ENCODE measurements at places on chromosomes 1 and 21.

- no peak for DNase-seq
Measured at GRCh38 chr1:3863231-3863935, 6.1 kb downstream of the DFFB start.

DNA sequence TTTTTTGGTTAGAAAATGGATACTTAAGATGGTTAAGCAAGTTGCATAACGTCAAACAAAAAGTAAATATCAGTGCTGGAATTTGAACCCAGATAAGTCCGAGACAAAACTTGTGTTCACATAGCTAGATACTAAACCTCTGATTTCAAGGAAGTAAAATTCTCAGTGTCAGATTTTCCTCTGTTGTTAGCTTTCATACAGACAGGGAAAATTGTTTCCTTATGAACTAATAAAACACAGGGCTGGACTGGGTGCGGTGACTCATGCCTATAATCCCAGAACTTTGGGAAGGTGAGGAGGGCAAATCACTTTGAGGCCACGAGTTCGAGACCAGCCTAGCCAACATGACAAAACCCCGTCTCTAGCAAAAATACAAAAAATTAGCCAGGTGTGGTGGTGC, 51.3 kb downstream of the PCNX2 start:
- DNase-seq = no peak

- DNase-seq = no peak
Measured at GRCh38 chr21:24716281-24716918, 890.9 kb downstream of the MRPL39 start.

DNA sequence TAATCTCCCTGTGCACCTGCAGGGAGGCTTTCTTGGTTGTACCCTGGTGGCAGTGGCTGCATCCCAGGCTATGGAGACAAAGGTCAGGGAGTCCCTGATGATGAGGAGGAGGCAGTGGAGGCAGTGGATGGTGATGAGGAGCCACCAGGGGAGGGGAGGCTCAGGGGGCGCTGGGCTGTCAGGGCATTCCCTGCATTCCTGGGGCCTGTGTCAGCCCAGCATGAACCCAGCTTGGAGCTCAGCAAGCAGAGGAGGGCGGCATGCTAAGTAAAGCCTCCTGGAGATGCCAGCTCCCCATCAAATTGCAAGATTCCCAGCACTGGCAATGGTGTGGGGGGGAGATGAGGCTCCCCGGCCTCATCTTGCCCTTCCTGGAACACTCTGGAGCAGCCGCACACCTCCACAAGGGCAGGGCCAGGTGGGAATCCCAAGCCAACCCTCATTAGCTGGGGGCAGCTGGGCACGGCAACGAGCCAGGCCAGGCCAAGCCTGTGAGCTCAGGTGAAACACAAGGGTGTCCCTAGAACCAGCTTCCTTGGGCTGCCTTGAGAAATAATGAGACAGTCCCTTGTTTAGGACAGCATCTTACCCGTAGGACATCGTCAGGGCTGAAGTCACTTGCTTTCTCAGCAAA, 469.5 kb downstream of the MATN1 start:
- no peak for DNase-seq

GRCh38 chr21:37603129-37603528, 236.6 kb downstream of the DYRK1A start:
- DNase-seq = no peak

GRCh38 chr1:214934045-214934444, 148.5 kb upstream of the KCNK2 start:
- DNase-seq = no peak

GRCh38 chr21:37412603-37413360, 46.2 kb downstream of the DYRK1A start:
- no peak for DNase-seq

GRCh38 chr1:6409053-6409452, 10.7 kb downstream of the HES2 start:
- DNase-seq = no peak

GRCh38 chr1:200794506-200795065, 55.9 kb downstream of the CAMSAP2 start:
- no peak for DNase-seq

- no peak for DNase-seq
Measured at GRCh38 chr1:15680131-15680530, 4.0 kb upstream of the PLEKHM2 start.

- DNase-seq = no peak
Measured at GRCh38 chr1:61107638-61108037, 25.3 kb downstream of the NFIA start.

DNA sequence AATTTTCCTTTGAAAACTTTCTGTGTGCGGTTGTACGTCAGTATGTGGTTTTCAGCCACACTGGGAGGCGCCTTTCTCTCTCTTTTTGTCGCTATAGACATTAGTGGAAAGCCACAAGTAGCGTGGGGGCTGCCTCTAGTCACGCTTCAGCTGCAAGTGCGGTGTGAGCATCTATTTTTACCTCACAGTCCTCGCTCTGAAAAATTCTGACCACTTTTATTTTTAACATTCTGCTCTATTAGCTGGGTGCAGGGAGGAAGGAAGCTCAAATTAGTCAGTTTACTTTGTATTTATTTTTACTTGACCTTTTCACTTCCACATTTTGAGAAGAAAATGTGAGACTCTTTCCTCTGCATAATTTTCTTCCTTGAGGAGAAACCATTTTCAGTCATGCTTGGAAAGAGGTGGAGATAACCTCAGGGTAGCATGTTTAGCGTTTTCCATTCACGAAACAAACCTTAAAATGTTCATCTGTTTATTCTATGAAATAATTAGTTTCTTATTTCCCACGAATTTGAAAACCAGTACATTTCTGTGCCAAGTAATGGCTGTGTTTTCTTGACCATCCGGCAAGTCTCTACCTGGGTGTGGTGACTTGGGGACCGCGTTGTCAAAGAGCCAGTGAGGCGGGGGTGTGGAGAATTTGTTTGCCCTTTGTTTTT, 35.6 kb downstream of the ADARB1 start:
- no peak for DNase-seq

DNA sequence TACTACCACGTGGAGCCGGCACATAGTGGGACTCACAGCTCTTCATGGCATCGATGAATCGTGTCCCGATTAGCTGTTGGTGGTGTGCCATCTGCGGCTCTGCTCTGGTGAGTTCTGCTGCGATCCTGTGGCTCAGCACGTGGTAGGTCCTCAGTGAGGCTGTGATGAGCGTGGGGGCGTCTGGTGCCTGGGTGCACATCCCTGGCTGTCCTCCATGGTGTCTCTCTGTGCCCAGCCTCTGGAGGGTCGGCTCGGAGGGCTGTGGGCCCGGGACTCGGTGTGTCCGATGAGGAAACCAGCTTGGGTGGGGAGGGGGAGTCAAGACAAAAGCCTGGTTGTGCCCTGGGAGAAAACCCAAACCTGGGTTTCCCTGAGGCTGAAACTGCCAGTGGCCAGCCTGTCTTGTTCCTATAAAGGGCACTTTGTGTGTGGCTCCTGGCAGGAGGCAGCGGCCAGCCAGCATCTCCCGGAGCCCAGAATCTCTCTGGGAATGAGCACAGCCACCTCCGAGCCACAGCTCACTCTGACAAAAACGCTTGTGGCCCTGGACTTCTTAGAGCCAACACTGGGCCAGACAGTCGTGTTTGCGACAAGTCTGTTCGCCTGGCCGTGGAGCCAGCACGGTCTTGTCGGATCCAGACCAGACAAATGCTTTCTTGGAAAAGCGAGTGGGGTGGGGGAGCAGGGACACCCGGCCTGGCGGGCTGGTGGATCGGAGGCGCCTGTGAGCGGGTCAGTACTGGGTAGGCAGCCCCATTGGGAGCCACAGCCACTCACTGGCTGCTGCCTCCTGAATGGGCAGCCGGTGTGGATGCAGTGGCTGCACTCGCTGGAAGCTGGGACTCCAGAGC, 31.8 kb downstream of the SPSB1 start:
- DNase-seq = no peak

GRCh38 chr1:21932127-21932526, 5.0 kb downstream of the HSPG2 start:
- DNase-seq = no peak

- DNase-seq = no peak
Measured at GRCh38 chr1:177306981-177307380, 136.2 kb downstream of the BRINP2 start.

DNA sequence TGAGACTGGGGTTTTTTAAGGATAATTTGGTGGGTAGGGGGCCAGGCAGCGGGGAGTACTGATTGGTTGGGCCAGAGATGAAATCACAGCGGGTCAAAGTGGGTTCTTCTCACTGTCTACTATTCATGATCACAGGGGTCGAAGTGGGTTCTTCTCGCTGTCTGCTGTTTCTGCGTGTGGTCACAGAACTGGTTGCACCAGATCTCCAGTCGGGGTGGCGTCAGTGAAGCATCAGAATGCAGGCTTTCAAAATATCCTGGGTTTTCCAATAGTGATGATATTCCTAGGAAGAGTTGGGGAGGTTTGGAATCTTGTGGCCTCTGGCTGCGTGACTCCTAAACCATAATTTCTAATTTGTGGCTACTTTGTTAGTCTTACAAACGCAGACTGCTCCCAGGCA, 45.1 kb downstream of the TRPM2 start:
- DNase-seq = no peak

DNA sequence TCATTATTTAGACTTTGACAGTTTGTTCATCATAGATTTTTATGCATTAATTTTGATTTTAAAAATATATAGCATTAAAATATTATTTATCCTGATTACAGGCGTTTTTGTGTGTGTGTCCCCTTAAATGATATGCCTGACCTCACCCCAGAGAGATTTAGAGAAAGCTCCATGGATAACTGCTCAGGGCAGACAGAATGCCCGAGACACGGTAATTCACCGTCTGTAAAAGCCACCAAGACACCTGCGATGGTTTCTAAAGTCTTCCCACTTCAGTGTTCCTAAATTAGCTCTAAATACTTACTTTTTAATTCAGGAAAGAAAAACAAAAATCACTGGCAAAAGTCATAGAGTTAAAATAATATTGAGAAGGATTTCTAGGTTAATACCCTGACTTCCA, 350.6 kb upstream of the RUNX1 start:
- DNase-seq = no peak

- DNase-seq = no peak
Measured at GRCh38 chr1:248686815-248687214, 15.8 kb downstream of the OR14I1 start.

DNA sequence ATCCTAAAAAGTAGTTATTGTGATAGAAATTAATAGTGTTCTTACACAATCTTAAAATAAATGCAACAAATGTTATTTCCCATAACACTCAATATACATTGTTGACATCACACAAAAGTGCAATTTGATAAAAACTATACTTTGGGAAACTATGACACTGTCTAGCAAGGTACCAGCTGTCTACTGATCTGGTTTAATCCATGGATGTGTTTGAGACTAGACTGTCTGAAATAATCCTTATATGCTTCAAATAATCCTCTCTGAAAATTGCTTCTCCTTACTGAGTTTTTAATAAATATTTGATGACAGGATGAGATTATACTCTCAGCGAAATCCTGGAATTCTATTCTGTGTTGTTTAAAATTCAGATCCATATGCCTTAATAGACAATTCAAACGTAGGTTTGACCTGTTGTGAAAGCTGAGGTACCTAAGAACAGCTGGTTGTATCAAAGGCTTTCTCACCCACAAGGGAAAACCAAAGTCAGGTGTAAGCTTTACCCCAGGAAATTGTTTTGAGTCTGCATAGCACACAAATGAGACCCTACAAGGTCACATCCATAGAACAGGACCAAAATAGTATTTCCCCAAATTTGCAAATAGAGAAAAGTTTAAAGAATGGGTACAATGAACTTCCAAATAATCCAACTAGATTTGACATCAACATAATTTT, 8.8 kb upstream of the GFI1 start:
- no peak for DNase-seq

DNA sequence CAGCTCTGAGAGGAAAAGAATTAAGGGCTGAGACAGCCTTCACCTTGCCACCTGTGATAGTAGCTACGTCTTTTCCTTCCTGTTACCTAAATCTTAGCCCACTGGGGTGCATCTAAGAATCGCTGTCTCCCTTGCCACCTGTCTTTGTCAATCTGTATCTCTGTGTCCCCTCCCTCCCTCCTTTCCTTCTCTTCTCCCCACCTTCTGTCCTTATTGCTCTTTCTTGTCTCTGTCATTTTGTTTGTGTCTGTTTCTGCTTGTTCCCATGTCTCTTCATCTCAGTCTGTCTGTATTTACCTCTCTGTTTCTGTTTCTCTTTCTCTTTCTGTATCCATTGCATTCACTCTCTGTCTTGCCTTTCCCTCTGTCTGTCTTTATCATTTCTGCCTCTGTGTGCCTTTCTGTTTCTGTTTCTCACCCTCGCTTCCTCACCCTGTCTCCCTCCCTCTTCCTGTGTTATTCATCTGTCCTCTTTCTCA, 30.2 kb downstream of the SLC22A15 start:
- DNase-seq = no peak

GRCh38 chr1:213176341-213176740, 125.3 kb downstream of the RPS6KC1 start:
- no peak for DNase-seq

DNA sequence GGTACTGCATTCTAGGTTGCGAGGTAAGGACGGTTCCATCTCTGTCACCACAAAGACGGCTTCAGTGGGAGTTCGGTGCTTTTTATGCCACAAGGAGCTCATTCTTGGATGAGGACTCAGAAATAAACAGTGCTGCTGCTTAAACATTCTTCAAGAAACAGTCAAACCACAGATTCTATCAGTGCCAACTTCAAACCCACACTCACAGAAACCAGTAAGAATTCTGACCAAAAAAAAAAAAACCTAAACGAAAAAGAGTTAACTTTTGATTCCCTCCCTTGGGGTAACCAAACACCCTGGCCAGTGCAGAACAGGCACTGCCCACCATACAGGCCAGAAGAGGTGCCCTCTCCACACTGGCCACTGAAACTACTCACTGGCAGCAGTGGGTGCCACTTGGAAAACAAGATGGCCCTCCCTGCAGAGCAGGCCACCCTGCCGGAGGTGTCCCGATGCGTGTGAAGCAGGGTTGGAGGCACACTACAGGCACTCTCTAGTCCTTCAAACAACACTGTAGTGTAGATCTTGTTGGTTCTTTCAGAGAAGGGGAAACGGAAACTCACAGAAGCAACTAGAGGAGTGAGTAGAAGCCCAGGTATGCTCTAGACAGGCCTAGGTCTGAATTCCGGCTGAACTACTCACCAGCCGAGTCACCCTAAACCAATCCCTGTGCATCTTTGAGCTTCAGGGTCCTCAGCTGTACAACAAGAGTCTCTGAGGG, 87.3 kb upstream of the TLR5 start:
- no peak for DNase-seq

DNA sequence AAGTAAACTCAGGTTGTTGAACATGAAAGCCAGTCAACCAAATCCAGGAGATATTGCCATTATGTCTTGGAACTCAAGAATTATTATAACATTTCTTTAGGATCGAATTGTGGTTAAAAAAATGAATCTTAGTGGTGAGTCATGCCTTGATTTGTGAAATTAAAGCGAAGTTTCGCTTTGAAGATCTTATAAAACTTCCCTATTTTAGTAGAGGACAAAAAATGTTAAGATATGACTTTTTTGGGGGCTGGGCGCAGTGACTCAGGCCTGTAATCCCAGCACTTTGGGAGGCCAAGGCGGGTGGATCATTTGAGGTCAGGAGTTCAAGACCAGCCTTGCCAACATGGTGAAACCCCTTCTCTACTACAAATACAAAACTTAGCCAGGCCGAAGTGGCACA, 39.5 kb upstream of the PTBP2 start:
- no peak for DNase-seq

- no peak for DNase-seq
Measured at GRCh38 chr1:232252546-232253118, 377.3 kb downstream of the SIPA1L2 start.

- no peak for DNase-seq
Measured at GRCh38 chr1:58780836-58781452, 2.9 kb downstream of the JUN start.

Data from T-helper 22 cell (primary cell).